ENCODE measurements at places on chromosomes 4 and X.

GRCh38 chrX:70169281-70169680 is 8.0 kb upstream of the DGAT2L6 start:
- no peak for DNase-seq

- DNase-seq = no peak
Observed at GRCh38 chr4:83388313-83388676, 53.6 kb upstream of the HPSE start.

GRCh38 chrX:68685685-68686084 is 38.2 kb downstream of the STARD8 start:
- no peak for DNase-seq

GRCh38 chr4:5790546-5790857 is 79.5 kb downstream of the EVC start:
- no peak for DNase-seq

DNA sequence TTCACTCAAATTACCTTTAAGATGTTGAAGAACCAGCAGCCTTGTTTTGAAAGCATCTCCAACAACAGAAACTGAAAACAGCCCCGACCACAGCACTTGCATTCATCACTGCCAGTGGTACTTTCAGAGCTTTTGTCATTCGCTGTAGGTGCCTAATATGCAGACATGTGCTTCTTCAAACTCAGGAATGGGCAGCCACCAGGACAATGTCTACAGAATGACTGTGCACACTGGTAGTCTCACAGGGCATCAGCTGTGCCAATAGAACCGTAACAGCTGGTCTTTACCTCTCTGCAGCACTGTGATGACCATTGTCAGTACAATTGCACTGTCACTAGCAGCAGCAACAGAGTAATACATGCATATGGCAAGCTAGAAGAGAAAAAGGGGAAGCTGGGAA is 1149.7 kb downstream of the STPG2 start:
- no peak for DNase-seq

GRCh38 chr4:43071069-43071468 is 178.6 kb downstream of the GRXCR1 start:
- DNase-seq = no peak

DNA sequence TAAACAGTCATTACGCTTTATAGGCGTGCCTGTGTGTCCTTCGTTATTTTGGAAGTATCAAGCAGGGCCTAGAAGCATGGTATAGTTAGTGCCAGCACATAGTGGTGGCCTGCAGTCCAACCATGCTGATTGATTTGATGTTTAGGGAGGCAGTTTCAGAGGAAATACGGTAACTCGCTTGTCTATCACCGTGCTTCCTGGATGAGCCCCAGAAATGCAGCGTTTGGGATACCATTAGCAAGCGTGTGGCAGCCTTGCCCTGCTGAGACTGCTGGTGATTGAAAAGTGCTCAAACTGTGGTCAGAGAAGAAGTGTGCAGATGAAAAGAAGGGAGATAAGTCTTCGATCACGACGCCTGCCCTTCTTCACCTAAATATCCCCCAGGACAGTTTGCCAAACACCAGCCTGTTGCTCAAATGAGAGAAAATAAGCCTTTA is 158.4 kb downstream of the CHIC2 start:
- no peak for DNase-seq

- no peak for DNase-seq
Observed at GRCh38 chrX:38183596-38183995, 37.1 kb downstream of the SRPX start.

- DNase-seq = no peak
Observed at GRCh38 chr4:88418411-88418810, 38.5 kb upstream of the HERC5 start.

DNA sequence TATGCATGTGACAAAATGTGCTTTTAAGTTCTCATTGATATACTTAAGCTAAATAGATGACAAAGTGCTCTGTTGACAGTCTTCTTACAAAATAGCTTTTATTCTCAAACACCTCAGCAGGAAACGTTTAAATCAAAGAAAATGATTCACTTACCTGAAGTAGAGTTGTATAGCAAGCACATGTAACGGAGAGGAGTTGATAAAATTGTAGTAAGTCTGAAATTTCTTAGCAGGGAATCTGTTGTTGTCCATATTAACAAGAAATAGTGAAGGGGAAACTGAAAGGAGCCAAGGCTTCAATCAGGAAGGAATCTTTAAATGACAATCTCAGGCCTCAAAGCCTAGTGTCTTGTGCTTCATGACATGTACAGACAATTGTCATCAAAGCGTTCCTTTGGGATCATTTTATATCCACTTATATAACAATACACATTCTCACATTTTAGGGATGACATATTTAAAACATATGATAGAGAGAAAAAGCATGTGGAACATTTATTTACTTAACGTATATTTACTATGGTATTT is 2010.2 kb upstream of the IGFBP7 start:
- no peak for DNase-seq

DNA sequence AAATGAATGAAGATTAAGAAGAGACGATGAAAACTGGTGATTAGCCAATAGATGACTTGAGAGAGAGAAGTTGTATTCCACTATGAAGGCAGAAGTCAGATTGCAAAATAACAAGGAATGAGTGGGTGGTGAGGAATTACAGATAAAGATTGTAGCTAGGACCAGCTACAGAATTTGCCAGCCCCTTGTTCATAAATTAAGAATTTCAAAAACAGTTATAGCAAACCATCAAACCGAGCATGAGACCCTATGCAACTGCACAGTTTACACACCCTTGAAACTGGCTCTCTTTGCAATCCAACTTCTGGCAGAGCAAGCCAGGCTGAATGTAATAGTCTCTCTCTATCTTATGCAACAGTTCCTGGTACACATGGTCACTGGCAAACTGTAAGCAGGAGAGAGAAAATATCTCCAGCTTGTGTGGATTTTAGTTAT is 35.2 kb downstream of the STAP1 start:
- no peak for DNase-seq

- DNase-seq = no peak
Observed at GRCh38 chr4:5164221-5164912, 113.1 kb downstream of the STK32B start.

DNA sequence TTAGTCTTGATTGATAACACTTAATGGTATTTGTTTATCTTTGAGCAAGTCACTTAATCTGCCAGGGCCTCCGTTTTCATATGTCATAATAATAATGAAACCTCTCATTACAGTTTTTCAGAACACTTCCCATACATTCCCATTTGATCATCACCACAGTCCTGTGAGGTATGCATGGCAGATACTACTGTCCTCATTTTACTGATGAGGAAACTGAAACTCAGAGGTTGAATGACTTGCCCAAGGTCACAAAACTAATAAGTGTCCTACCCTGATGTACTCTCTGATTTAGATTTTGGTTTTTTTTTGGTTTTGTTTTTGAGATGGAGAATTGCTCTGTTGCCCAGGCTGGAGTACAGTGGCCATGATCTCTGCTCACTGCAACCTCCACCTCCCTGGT is 25.7 kb downstream of the ZFX start:
- DNase-seq = no peak

- no peak for DNase-seq
Observed at GRCh38 chr4:135269125-135269890, 1067.7 kb upstream of the PABPC4L start.

GRCh38 chr4:142419712-142420111 is 426.4 kb downstream of the INPP4B start:
- DNase-seq = no peak

- no peak for DNase-seq
Observed at GRCh38 chr4:88908003-88908402, 149.0 kb downstream of the FAM13A start.

DNA sequence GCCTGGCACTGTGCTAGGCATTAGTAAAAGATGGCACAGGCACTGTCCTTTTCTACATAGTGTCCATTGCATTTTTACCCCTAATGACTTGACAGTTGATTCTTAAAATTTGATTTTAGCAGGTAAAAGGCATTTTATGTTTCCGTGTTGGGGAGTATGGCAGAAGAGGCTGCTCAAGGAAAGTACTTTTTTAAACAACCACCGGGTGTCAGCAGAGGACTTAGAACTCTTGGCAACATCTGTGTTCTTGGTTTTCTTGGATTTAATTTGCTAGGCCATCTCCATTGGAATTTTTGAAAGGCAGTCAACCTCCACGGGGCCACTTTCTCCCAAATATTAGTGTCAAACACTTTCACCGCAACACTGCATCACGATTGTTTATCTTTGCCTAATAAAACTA is 102.9 kb downstream of the TSPAN7 start:
- no peak for DNase-seq

- no peak for DNase-seq
Observed at GRCh38 chr4:60683973-60684372, 516.2 kb upstream of the ADGRL3 start.

DNA sequence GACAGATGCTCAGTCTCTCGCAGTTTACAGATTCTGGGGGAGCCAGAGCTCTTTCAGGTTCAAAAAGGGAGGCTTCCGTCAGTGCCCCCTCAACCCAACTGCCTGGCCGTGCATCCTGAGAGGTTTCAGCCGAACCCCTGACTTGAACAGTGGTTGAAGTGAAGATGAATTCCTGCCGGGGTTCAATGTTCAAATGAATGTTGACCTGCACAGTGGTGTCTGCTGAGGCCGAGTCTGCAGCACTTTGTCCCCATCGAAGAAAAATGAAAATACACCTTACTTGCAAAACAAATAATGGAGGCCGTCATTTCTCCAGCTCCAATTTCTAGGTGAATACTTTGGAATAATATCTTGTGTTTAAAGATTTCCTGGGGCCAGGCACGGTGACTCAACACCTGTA is 33.7 kb downstream of the GYG2 start:
- DNase-seq = no peak

DNA sequence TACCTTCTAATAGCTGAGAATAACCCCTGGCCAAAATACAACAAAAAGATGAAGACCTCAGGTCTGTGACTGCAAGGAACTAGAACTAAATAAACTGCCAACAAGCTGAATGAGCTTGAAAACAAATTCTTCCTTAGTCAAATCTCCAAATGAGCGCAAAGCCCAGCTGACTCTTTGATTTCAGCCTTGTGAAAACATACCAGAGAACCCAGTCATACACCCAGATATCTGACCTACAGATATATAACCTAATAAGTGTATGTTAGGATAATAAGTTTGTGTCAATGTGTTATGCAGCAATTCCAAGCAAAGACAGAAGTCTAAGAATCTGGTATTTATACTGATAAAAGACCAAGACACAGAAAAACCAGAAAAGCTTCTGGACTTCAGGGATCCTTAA is 38.0 kb upstream of the ADGRL3 start:
- no peak for DNase-seq

DNA sequence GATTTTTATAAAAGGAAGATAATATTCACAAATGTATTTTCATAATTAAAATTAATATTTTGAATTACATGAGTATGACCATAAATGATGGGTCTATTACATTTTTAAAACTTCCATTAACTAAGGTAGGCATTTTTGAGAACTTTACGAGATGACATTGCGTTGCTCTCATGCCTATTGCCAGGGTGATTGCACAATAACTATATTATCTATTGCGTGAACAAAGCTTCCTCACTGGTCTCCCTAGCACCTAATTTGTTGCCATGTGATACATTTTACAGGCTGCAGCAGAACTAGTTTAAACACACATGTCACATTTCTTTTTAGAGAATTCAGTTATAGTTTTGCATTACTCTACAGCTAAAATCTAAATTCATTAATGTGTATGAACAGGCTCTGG is 289.7 kb upstream of the GRID2 start:
- DNase-seq = no peak

DNA sequence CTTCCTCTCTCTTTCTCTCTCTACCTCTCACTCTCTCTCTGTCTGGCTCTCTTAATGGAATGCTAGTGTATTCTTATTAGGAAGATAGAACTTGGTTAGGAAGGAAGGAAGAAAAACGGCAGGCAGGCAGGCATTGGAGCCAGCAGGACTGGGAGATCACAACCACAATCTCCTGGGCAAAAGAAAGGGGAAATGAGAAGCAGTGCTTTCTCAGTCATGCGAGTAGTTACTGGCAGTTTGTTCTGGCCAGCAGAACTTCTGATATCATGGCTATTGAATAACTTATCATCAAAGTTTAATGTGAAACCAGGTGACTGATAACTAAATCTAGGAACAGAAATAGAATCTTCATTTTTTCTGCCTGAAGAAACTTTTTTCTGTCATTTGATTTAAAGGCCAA is 60.9 kb upstream of the PAGE1 start:
- no peak for DNase-seq

DNA sequence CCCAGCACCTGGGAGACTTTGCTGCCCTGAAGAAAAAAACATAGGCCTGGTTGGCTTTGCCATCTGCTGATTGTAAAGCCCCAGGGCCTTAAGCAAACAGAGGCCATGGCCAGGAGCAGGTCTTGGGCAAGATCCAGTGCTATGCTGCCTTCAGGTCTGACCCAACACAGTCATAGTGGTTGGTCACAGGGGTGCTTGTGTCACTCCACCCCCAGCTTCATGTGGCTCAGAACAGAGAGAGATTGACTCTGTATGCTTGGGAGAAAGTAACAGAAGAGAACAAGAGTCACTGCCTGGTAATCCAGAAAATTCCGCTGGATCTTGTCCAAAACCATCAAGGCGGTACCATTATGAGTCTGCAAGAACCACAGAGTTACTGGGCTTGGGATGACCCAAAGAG is 24.4 kb upstream of the SMARCA5 start:
- DNase-seq = no peak

- no peak for DNase-seq
Observed at GRCh38 chrX:133598601-133599335, 183.5 kb upstream of the GPC4 start.

GRCh38 chr4:169025184-169025583 is 15.1 kb upstream of the CBR4 start:
- no peak for DNase-seq

- no peak for DNase-seq
Observed at GRCh38 chr4:149754526-149754925, 61.1 kb downstream of the IQCM start.

DNA sequence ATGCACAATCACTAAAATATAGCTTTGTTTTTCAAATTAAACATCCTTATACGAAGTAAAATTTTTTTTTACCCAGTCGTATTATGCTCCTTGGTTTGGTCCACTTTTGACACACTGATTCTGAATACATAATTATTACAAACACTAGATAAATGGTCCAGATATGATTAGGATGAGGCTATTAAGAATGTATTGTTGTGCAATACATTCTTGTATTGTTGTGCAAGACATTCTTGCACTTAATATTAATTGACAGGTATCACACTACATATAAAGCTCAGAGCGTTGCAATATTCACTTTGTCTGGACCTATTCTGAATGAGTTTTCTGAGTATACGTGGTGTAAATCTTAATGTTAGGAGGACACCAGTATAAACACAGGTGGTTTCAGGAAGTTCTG is 464.0 kb downstream of the CFAP47 start:
- DNase-seq = no peak

GRCh38 chr4:138112389-138112788 is 129.8 kb downstream of the SLC7A11 start:
- no peak for DNase-seq

- DNase-seq = no peak
Observed at GRCh38 chr4:5188130-5188529, 136.8 kb downstream of the STK32B start.

DNA sequence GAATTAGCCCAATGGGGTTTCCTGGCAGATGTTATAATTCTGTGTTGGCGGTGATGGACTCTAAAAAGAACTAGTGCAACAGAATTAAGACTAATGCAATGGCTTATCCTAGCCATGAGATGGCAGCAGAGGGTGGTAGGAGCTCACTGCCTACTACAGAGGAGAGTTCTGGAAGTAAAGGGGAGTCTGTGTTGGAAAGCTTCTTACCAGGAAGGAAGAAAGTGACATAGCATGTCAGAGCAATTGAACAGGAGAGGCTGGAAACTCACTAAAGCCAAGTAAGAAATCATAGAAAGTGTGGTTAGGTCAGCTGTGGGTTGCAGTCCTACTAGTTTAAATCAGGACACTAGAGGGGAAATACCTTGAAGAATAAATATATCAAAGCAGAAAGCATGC is 6.3 kb upstream of the TRPC5OS start:
- DNase-seq = no peak

- DNase-seq = no peak
Observed at GRCh38 chrX:111876646-111877045, 665 bp downstream of the TRPC5OS start.
